GM12865 (cell line): ENCODE measurements at places on chromosomes 5 and 9.

DNA sequence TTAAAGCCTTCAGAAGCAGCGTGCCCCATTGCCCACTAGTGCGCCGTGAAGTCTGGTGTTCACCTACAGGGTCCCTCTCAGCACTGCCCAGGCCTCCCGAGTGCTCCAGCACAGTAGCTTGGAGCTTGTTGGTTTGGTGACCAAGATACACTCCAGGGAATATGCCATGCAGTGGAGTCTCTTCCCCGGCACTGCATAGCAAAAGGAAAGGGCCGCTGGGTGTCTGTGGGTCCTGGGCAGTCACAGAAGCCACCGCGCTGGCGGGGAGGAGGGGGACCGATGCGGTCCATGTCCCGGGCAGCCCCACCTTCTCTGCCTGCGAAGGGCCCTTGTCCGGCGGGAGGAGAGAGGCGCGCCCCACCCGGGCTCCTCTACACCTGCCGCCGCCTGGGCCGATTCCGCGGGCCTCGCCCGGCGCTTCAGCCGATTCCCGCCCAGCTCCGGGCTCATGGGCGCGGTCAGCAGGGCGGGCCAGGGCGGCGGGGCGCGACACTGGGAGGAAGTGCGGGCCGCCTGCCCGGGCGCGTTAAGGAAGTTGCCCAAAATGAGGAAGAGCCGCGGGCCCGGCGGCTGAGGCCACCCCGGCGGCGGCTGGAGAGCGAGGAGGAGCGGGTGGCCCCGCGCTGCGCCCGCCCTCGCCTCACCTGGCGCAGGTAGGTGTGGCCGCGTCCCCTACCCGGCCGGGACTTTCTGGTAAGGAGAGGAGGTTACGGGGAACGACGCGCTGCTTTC, at the start of gene SYK:
Gene SYK, plus strand, starts transcription at position 579 of the 732 bp plus-strand sequence. CDS start 42,080 bp downstream, outside the sequence.
- DNase-seq: peak; percentile 54

DNA sequence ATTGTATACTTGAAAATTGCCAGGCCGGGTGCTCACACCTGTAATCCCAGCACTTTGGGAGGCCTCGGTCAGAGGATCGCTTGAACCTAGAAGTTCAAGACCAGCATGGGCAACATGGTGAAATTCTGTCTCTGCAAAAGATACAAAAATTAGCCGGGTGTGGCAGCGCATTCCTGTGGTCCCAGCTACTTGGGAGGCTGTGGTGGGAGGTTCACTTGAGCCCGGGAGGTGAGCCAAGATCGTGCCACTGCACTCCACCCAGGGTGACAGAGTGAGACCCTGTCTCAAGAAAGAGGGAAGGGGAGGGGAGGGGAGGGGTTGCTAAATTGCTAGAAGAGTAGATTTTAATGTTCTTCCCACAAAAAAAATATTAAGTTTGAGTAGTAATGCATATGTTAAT, 53.2 kb downstream of the FNBP1 start:
- DNase-seq: peak; percentile 56

DNA sequence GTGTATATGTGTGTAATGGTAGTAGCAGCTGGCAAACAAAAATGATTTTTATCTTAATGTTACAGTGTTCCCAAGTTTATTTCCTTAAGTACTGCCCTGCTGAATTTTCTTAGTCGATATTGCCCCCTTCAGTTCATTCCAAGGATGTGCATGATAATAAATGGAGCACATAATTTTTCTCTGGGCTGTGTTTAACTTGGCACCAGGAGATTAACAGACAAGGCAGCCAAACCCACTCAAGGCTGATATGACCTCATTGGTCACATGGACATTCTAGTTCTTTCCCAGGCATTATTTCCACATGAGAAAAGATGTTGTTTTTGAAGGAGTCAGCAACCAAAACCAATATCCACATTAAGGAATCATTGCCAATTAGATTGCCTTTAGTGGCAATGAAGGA, 61.8 kb downstream of the COX7C start:
- peak; percentile 30 for DNase-seq

- peak; percentile 51 for DNase-seq
Observed at GRCh38 chr9:124551472-124552272, 44.5 kb upstream of the NR5A1 start.

DNA sequence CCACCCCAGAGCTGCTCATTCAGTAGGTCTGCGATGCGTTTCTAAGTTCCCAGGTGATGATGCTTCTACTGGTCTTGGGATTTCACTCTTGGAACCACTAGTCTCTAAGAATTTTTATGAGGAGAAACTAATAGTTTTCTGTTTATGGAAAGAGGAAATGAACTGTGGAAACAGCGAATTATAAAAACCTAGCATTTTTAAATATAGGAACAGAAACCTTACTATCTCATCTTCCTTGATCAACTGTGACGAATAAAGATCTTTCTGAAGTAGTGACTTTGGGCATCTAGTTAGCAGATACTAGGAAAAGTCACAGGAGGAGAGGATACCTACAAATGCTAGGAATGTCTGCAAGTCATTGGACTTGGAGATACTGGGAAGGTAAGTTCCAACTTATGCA, 376.8 kb upstream of the RFX3 start:
- DNase-seq: no peak

DNA sequence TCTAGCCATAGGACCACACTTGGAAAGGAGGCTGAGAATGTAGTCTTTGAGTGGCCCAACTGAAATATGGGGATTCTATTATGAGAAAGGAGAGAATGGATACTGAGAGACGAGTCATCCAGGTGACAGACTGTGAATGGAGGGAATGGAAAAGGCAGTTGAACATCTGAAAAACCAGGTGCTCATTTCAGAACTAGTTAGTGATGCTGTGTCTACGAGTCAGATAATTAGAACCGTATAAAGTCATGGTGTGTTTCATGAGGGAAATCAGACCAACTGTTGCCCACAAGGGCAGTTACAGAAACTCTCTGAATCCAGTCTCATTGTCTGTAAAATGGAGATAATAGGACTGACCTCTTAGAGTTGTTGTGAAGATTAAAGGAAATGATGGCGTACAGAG, 86.5 kb downstream of the EGFLAM start:
- no peak for DNase-seq

DNA sequence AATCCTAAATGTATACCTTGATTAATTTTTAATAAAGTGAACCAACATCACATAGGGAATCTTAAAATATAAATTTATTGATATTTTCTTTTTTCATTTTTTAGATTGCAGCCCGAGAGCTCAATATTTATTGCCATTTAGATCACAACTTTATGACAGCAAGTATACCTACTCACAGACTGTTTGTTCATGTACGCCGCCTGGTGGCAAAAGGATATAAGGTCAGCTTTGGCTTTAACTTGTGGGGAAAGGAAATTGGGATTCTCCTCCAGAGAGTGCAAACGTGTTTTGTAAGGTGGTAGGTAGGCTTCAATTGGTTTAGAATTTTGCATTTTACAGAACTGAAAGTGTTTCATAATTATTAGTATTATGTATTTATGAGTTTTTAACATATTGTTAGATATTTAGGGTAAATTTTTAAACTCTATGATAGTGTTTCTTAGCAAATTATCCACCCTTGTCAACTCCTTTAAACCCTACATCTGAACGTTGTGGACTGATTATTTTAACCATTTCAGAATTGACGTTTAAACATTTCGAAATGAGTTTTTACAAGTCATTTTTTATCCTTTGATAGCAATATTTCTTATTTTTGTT, 17.5 kb upstream of the DHFR start:
- DNase-seq: peak; percentile 77

GRCh38 chr5:107916731-107917725, 246.3 kb upstream of the EFNA5 start:
- no peak for DNase-seq

DNA sequence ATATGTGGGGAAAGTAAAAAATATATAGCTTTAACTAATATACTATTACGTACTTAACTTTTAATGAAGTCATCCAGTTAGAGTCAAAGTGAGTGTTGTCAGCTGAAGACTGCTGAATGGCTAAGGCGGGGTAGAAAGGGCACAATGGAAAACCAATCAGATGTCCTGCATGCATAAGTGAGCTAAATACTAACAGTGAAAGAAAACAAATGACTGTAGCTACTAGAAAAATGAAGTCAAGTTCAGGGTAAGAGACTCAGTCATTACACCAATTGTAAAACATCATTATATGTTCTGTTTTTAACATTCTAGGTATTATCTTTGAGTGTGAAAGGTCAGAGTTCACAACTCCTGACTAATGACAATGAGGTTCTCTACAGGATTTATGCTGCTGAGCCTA, 295.2 kb downstream of the ADGRV1 start:
- DNase-seq: no peak

- DNase-seq: peak; percentile 85
Observed at GRCh38 chr5:82356808-82357671, 78.9 kb upstream of the RPS23 start.

GRCh38 chr5:39578887-39579497, 154.2 kb upstream of the DAB2 start:
- DNase-seq: peak; percentile 4

DNA sequence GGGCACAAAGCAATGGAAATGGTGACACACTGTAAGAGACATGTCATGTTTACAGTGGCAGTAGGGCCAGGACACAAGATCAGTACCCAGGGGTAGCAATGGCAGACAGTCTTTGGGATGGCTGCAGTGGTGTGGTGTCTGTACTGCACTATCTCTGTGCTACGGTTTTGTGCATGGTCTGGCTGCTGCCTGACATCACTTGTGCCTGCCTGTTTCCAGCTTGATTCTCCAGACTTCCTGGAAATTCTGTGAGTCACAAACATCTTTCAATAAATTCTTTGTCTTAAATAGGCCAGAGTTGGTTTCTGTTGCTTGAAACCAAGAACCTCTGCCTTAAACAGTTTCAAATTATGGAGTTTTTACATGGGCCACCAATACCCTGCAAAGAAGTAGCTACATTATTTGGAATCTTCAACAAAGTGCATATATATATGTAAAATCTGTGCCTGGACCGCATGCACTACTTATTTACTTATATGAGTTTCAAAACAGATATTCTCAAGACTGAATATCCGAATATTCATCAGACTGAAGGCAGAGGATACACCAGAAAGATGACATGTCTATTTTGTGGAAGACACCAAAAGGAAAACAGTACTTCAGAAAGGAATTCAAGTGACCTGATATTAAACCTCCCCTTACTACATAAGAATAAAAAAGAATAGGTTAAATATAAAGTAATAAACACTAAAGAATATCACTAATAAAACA, 188.1 kb downstream of the RFX3 start:
- no peak for DNase-seq

DNA sequence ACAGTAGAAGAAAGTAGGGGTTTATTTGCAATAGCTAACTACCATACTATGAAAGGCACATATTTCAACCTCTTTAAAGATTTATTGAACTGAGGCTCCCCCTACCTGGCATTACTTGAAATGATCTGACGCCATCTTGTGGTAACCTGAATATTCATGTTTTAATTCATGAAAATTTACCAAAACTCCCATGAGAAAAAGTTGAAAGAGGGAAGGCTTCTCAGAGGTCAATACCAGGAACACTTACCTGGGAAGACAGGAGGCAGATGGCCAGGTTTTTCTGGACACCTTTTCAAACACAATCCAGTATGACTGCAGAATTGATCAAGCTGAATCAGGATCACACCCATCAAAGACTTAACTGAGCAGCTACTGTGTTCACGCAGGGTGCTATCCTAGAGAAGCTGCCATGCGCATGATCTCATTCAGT, 9.4 kb downstream of the PRELID2 start:
- peak; percentile 51 for DNase-seq

DNA sequence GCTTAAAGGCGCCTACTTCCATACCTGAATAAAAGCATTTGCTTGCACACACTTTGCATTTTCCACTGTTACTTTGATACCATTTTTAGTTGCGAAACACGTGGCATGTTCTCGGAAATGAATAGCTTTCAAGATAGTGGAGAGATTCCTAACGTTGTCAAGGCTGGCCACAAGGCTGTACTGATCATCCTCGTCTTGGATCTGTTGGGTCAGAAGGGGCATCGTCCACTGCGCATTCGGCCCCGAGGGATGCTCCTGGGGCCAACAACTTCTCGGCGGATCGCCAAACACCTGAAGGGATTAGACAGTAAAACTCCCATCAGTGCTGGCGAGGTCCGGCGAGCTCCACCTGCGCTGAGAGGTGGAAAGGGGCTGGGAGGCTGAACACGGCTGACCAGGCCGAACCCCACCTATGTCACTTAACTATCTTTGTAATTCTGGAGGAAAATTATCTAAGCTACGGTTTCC, 599 bp downstream of the RAD1 start:
- no peak for DNase-seq

DNA sequence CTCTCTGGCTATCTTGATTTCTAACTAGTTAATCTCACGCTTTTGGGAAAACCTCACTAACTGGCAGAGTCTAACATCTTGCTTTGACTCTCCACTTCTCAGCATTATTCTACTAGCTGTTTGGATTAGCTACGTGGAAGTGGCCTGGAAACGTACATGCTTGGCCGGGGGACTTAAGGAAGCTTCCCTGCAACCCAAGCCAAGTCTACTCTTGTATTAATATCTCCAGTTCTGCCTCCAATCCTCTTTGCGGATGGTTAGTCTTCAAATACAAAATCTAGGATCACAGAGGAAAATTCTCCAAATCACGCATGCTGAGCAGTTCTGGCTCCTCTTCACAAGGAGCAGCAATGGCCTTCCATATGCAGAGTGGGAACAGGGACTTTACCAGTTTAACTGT, 51.8 kb upstream of the RETREG1 start:
- no peak for DNase-seq

- no peak for DNase-seq
Observed at GRCh38 chr5:176748073-176748966, 62.0 kb upstream of the UNC5A start.

DNA sequence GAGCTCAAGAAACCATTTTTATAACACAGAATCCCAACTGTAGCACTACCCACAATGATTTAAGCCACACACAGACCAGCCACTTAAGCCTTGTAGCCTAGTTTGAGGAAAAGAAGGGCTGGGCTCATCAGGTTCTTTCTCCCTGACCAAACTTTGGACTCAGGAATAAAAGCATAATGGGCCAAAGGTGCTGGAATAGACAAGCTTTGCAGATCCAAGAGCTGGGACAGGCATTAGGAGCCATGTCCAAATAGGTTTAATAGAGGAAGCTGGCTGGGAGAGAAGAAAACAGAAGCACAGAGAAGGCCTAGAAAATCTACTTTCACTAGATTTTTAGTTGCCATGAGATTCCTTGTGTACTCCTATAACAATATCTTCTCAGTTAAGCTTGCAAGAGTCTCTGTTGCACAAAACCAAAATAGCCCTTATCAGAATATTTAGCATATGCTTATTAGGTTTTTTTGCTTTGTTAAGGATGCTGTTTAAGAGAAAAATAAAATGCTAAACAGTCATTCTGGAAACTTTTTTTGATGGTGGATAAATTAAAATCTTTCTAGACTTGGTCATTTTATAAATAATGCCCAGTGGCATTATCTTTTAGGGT, 38.2 kb downstream of the CNOT8 start:
- DNase-seq: no peak
